ENCODE measurements at places on chromosomes 4 and X.

- no peak for DNase-seq
Measured at GRCh38 chr4:75338352-75338880, 175.8 kb downstream of the RCHY1 start.

- no peak for DNase-seq
Measured at GRCh38 chr4:166259081-166259480, 386.0 kb downstream of the TLL1 start.

DNA sequence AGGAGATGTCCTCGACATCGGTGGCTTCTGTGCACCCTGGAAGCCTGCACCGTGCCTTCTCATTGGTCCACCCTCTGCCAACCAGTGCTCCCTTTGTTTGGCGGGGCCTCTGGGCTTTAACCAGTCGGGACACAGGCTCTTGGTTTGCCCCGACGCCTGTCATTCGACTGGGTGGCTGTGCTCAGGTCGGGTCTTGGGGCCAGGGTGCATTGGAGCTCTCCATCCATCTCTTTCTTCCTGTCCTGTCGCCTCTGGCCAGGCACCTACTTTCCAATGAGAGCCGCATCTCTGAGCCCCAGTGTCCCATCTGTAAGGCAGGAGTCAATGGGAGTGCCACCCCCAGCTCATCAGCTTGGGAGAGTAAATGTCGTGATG, 37.2 kb upstream of the NHSL2 start:
- no peak for DNase-seq

- DNase-seq = no peak
Measured at GRCh38 chrX:100698551-100698950, 33.4 kb downstream of the SYTL4 start.

DNA sequence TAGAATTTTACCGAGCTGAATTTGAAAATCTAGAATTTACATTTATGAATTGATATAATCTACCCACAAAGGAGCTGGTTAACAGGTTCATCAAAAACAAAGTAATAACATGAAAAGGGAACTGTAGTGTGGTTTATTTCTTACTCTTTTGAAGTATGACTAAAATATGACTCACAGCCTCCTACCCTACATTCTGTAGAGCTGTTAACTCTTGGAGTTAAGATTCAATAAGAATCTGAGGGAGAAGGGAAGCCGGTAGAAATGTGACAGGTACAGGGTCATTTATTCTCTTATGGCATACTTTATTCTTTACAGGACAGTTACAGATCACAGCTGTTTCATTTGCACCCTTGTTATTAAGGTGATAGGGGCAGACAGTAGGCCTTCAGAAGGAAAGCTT, 132.2 kb upstream of the FAM47B start:
- no peak for DNase-seq

DNA sequence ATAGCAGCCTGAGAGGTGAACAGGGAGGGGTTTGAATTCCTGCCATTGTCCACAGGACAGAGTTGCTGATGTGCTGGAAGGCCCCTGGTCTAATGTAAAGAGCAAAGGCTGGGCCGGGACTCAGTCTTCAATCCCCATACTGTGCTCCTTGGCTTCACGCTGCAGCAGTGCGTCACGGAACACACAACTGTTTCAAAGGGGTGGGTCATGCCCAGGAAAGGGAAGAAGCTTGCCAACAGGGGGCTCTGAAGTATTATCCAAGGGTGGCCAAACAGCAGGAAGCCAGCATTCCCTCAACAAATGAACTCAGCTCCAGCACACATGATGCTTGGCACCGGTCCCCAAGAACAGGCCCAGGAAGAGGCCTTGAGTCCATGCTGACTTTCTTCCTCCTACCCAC, 122.5 kb downstream of the NFKB1 start:
- DNase-seq = no peak

- DNase-seq = no peak
Measured at GRCh38 chrX:151402719-151403390, 5.8 kb downstream of the VMA21 start.

- DNase-seq = no peak
Measured at GRCh38 chr4:142547974-142548373, 298.1 kb downstream of the INPP4B start.

DNA sequence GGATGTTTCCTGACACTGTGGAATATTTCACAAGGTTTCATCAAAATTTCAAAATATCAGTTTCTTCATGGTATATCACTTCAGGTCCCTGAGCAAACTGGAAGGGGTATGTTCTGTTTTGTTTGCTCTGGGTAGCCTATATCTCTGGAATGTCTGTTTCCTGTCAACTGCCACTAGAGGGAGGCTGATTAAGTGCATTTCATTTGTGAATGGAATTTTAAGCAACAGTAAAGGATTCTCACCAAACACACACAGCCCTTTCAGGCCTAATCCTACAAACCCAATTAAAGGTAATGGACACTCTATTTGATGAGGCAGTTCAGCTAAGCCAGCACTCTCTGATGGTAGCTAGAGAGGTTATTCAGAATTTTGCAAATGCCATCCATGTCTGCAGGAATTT, 307.1 kb downstream of the TEX13A start:
- no peak for DNase-seq

DNA sequence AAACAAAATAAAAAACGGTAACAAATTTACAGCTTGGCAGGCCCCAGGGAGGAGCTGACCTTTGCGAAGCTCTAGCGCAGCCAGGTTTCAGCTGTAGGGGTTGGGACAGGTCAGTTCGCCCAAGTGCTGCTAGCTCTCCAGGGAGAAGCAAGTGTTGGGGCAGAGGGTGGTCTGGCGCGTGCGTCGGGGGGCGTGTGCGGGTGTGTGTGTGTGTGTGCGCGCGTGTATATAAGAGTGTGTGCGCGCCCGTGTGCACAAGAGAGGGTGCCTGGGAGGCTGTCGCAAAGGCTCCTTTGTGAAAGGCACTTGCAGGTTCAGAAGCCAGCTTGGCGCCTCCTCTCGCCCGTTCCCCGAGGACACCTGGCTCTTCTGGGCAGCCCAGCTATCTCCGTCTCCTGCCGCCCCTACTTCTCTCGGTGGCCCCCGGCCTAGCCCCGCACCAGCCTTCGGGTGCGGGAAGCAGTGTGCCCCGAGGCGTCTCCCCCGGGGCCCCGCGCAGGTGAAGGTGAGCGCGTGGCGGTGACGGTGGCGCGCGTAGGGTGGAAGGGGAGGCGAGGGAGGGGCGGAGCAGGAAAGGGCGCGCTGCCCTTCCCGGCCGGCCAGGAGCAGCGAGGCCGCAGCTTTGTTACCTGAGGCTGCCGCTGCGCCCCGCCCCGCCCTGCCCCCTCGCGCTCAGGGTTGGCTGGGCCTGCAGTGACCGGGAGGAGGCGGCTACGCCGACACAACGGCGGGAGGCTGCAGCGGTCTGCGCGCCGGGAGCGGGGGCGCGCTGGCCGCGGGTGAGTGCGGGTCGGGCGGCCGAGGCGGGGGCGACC, at the start of gene FHDC1:
TSS of gene FHDC1 (plus strand) at position 693 of the 815 bp plus-strand sequence. CDS start 6,735 bp downstream, outside the sequence.
- no peak for DNase-seq
